Fibroblast of mammary gland (primary cell): ENCODE measurements at places on chromosomes 4 and X.

GRCh38 chr4:53101191-53101581 is 239.1 kb downstream of the RASL11B start:
- peak; percentile 63 for DNase-seq

DNA sequence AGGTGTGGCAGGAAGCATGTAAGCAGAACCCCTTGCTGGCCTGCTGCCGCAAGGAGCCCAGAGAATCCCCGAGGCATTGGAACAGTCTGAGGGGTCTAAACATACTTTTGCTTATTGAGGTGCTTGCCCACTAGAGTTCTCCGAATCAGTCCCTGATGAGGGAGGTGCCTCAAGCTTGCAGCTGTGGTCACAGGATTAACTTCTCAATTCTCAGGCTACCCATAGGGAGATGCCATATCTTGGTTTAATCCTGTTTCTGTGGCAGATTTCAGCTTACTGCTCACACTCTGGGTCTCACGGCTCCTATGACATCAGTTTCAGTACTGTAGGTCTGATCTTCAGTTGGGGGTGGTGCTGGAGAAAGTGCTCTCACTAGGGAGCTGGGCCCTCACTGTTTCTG is 39.9 kb downstream of the CCNG2 start:
- no peak for DNase-seq

DNA sequence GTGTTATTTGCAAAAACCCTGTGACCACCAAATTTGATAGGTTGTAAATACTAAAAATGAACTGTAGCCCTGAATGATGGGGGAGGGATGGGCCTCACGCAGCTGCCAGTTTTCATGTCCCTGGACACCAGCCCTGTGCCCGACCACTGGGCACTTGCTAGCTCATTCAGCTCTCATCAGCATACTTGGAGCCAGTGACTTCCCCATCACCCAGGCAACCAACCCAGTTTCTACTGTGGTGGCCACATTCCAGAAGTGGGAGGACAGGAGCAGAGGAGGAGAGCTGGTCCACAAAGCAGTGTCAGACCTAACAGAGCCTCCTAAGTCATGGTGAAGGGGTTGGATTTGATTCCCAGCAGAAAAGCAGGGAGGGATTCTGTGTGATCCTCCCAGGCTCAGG is 128.2 kb downstream of the CPEB2 start:
- DNase-seq, result no peak

DNA sequence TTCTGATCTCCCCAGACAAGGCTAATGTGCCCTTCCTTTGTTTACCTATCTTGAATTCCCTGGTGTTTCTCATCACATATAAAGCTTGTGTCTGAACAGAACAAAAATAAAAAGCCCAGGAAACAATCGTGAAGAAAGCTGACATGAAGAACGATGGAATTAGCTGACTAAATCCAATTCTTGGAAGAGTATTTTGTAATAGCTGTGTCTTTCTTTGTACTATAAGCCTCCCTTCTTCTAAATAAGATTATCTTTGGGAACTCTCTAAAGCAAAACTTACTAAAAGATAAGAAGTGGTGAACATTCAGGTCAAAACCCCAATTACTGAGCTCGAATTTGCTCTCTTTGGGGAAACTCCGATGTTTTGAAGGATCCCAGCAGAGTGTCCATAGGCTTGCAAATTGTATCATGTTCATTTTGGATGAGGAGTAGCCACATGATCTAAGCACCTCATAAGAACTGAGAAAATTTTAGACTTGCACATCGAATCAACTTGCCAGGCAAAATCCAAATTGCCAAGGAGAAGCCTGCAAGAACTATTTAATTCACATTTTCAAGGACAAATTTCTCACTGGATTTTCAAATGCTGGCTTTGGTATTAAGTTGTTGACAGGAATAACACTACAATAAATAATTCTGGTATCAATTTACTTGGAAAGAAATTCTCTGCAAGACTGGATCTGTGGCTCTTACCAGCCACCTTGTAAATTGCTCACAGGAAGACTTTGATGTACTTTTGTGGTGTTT is 106.2 kb downstream of the LNX1 start:
- DNase-seq, result no peak

DNA sequence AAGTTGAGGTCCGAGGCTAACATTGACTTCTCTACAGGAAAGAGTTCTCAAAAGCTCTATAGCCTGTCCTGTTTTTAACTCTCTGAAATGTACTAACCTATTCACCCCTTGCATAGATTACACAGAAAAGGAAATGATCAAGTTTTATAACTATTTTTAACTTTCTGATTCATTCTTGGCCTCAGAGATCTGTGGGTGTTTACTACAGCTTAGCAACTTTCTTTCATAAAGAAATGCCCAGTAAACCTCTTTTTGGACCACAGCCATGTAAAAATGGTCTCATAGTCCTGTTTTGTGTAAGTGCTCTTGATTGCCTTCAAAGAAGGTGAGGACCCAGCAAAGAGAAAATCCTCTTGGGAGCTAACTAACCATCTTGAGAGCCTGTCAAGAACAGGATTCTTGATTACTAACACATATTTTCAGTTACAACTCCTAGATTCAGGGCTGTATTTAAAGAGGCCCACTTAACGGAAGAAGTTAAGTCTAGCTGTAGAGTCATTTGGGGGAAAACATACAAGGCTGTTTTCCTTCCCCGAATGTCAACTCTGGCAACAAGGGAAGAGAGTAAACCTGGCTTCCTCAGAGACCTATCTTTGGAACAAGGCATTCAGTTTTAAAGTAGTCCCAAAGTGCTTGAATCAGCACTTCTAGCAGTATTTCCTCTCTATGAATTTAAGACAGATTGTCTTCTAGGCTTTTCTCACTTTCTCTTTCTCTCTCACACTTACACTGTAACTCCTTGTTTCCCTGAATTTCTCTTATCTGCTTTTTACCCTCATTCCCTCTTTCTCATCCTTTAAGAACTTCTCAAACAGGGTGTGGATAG is 78.2 kb downstream of the IL21 start:
- DNase-seq, result peak; percentile 85

DNA sequence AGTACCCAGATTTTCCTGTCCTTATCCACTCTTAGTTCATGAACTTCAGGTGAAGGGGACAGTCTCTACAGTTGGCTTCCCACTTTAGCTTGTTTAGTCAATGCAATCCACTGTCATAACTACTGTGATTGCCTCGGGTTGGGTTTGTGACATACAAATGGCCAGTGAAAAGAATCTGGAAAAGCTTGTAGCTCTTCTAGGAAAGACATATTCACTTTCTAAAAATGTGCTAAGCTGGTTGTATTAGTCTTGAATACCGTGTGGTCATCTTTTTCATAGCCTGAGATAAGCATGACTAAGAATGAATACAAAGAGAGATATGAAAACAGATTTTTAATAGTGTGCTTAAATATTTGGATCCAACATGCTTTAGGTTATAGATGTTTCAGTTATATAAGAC is 1443.5 kb upstream of the IGFBP7 start:
- DNase-seq, result no peak

DNA sequence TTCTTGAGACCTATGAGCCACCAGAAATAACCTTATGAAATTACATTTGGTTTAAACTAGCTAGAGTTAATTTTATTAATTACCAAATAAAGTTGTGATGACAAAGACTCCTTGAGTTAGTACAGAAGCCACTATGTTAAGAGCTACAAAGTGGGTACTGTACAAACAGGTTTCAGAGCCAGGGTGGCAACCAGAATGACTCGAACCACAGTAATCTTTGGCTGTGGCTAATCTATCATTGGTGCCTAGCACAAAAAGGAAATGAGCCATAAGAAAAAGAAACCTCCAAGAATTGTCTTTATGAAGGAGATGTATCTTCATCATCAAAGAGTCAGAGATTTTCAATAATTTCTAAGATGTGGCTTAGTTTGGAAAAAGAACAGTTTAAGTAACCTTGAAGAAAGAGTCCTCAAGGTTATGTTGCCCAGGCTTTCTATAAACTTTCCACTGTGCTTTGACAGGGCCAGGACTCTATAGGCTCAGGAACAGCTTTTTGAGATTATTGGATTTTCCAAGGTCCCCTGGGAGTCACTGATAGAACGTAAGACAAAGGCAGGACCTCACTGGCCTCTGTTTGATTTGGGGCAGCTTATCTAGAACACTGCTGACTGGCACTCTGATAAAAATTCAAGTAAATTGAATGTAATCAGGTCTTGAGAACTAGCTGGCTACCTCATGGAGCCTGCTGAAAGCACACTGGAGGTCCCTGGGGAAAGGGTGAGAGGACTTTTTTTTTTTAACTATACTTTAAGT is 777.7 kb downstream of the STIM2 start:
- peak; percentile 24 for DNase-seq

DNA sequence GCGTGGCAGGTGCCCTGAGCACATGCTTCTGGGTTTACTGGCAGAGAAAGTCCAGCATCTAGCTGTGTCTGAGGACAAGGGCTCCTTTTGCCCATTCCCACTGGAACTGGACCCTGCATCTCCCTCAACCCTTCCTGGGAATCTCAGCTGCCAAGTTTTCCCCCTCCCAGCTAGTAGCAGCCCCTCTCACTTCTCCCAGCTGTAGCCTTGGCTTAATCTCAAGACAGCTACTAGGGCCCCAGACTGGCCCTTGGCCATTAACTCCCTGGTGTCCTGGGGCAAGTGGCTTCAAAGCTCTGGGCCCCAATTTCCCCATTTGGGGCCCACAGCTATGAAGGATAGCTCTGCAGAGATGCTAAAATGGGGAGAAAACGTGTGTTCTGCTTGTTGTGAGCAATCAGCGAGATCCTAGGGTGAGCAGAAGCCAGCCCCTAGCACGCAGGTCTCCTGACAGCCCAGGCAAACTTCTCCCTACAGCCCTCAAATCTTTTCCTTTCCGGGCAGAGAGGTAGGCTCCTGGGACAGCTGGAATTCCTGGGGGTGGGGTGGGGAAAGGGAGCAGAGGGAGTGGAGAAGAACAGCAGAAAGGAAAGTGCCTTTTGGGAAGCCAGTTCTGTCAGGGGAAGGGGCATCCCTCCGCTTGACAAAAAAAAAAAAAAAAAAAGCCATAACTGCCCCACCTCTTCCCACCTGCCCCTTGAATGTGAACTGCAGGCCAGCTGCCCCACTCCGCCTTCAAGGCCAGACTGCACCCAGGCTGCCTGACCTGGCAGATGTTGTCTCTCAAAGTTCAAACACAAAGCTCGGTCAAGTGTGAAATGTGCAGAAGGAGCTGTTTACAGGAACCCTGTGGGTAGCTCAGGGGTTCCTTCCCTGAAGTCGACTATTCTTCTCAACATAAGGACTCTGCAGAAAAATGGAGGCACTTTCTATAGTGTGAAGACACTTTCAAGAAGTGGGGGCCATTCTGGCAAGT is 16.6 kb downstream of the FGD1 start:
- DNase-seq, result no peak
